ENCODE measurements at places on chromosomes 16 and 17. TPM values are rescaled to one million over a fixed set of nuclear protein-coding genes. Genes with fewer than 3 reads are reported as not detected.

Gene CETP
- total RNA-seq, result 0.90 TPM

Gene IL34
- 0.63 TPM for total RNA-seq

Gene CCL8
- total RNA-seq, result not detected

Gene PDILT
- total RNA-seq, result not detected

Gene KRTAP4-5
- total RNA-seq, result not detected

Gene CES4A
- 0.56 TPM for total RNA-seq

Gene SECTM1
- total RNA-seq, result 0.36 TPM

Gene STAC2
- not detected for total RNA-seq
